ENCODE measurements at places on chromosomes 2 and 18.

DNA sequence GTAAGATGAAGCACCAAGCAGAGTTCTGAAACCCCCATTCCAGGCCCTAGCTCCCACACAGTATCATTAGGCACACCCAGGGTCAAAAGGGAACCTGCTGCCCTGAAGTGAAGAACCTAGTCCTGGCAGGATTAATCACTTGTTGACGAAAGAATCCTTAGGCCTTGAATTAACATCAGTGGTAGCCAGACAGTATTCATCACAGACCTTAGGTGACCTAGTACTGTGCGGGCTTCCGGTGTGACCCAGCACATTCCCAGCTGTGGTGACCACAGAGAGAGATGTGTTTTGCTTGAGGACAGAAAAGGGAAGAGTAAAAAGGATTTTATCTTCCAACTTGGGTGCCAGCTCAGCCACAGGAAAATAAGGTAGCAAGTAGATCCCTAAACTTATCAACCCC is 1071.4 kb upstream of the FAM98A start:
- no peak for DNase-seq

- DNase-seq = peak; percentile 65
Measured at GRCh38 chr2:195559431-195559914, 97.6 kb upstream of the SLC39A10 start.

DNA sequence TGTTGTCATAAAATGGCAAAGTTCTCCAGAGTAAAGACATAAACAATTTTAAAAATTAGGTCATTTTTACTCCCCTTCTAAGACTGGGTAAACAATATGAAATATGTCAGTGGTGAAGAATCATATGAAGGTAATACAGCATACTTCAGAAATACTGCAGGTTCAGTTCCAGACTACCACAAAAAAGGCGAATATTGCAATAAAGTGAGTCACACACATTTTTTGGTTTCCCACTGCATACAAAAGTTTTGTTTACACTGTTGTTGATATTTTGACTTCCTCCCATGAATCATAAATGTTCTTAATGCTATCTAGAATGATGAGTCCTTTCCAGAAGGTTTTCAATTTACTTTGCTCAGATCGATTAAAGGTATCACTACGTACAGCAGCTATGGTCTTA is 73.5 kb downstream of the SMC6 start:
- no peak for DNase-seq

GRCh38 chr2:16828044-16828827 is 162.6 kb upstream of the CYRIA start:
- no peak for DNase-seq

DNA sequence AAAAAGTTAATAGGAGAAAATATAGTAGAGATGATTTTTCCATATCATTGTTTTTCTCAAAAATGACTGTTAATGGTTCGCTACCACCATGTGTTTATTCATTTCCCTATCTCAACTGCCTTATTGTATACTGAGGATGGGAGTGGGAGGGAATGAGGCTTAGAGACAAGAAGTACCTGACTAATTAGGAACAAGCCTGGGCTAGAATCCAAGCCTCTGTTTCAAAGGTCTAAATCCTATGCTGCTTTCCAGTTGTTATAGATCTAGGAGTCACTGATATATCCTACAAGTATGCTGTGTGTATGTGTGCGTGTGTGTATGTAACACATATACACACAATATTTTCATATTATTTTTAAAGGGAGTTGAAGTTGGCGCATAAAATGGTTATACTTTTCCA is 465.9 kb downstream of the EPHA4 start:
- no peak for DNase-seq

GRCh38 chr2:166017208-166017607 is 63.6 kb upstream of the TTC21B start:
- DNase-seq = no peak

GRCh38 chr2:79770926-79771325 is 258.1 kb downstream of the CTNNA2 start:
- DNase-seq = no peak

Measured in germinal center (tissue), 1 donor.